Mesothelial cell of epicardium (in vitro differentiated cells): ENCODE measurements at places on chromosomes 16 and 17.
A peak's percentile ranks its signal among the peaks of the same experiment; 100 is the strongest.

GRCh38 chr16:9016824-9017223 lies 53.1 kb upstream of the USP7 start:
- H3K36me3 ChIP-seq: no peaks in the 10 kb centered on the region
- H3K27me3 ChIP-seq: no peaks in the 10 kb centered on the region
- peaks cover 2% of the 10 kb centered on the region for H3K4me1 ChIP-seq
- H3K4me3 ChIP-seq: no peak overlapping the region

- no peaks in the 10 kb centered on the region for H3K4me1 ChIP-seq
- peaks cover 6% of the 10 kb centered on the region for H3K27me3 ChIP-seq
- H3K4me3 ChIP-seq: no peak overlapping the region
- H3K27ac ChIP-seq: no peak overlapping the region
- DNase-seq: no peak
Observed at GRCh38 chr17:76894842-76895241, 26.6 kb downstream of the MGAT5B start.

- peaks cover 43% of the 10 kb centered on the region for H3K4me1 ChIP-seq
- no peaks in the 10 kb centered on the region for H3K27me3 ChIP-seq
- no peak for DNase-seq
Observed at GRCh38 chr17:13428611-13429042, 173.1 kb downstream of the HS3ST3A1 start.

DNA sequence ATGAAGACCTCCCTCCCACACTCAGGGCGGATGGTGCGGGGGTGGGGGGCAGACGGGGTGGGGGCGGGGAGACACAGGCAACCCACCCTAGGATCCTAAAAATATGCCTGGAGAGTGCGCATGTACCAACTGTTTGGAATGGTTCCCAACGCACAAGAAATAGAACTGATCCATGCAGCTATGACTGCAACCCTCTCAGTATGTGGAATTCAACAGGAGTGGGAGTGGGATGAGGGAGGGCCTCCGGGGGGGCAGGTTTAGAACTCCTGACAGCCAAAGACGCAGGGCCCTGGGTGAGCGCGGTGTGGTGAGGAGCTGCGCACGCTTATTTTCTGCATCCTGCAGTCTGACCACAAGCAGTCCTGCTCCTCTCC lies 1.1 kb upstream of the P2RX5 start:
- DNase-seq: no peak
- no peak overlapping the region for H3K4me3 ChIP-seq
- H3K4me1 ChIP-seq: peaks cover 7% of the 10 kb centered on the region
- H3K36me3 ChIP-seq: no peaks in the 10 kb centered on the region
- peaks cover 70% of the 10 kb centered on the region for H3K27me3 ChIP-seq

DNA sequence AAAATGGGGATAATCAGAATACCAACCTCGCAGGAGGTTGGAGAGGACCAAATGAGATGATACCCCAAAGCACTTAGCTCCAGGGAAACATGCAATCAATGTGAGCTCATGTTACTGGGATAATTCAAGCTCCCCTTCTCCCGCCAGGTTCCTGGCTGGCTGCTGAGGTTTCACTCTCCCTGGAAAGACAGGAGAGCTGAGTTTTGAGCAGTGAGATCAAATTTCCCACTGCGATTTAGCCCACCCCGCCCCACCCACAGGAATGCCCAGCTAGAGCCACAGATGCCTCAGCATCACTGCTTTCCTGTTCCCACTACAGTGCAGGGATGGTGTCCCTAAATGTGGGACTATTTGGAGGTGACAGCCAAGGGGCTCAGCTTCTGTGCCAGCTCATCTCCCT lies 56.7 kb downstream of the ZNF423 start:
- no peaks in the 10 kb centered on the region for H3K27me3 ChIP-seq
- H3K4me3 ChIP-seq: no peak overlapping the region

DNA sequence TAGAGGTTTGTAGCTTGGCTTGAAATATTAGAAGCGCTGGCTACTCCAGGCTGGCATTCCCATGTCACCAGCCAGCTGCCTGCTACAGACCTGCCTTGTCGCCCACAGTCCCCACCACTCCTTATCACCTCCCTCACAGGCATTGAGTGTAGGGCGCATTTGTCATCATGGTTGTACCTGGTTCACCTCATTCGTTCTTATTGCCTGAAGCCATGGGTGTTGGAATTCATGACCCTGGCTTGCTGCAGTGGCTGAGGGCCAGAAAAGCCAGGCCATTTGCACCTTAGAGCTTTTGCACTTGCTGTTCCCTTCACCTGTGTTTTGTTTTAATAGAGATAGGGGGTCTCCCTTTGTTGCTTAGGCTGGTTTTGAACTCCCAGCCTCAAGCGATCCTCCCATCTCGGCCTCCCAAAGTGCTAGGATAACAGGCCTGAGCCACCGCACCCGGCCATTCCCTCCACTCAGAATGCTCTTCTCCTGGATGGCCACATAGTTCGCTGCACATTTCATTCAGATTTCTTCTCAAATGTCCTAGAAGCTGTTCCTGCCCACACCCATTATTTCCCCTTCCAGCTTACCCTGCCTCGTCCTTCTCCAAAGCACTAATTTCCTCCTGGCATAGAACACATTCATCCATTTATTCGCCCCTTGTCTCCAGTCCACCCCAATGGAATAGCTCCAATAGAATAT lies 97.6 kb downstream of the C16orf78 start:
- no peak overlapping the region for H3K4me3 ChIP-seq
- H3K27ac ChIP-seq: no peak overlapping the region
- H3K27me3 ChIP-seq: peaks cover 26% of the 10 kb centered on the region
- DNase-seq: peak; percentile 20
- no peaks in the 10 kb centered on the region for H3K36me3 ChIP-seq

GRCh38 chr16:77393955-77394354 lies 40.9 kb downstream of the ADAMTS18 start:
- H3K27ac ChIP-seq: no peak overlapping the region
- H3K27me3 ChIP-seq: no peaks in the 10 kb centered on the region
- DNase-seq: no peak
- H3K4me1 ChIP-seq: peaks cover 27% of the 10 kb centered on the region

GRCh38 chr16:84084570-84085270 lies 32.0 kb downstream of the MBTPS1 start:
- H3K27me3 ChIP-seq: no peaks in the 10 kb centered on the region
- H3K4me3 ChIP-seq: no peak overlapping the region

DNA sequence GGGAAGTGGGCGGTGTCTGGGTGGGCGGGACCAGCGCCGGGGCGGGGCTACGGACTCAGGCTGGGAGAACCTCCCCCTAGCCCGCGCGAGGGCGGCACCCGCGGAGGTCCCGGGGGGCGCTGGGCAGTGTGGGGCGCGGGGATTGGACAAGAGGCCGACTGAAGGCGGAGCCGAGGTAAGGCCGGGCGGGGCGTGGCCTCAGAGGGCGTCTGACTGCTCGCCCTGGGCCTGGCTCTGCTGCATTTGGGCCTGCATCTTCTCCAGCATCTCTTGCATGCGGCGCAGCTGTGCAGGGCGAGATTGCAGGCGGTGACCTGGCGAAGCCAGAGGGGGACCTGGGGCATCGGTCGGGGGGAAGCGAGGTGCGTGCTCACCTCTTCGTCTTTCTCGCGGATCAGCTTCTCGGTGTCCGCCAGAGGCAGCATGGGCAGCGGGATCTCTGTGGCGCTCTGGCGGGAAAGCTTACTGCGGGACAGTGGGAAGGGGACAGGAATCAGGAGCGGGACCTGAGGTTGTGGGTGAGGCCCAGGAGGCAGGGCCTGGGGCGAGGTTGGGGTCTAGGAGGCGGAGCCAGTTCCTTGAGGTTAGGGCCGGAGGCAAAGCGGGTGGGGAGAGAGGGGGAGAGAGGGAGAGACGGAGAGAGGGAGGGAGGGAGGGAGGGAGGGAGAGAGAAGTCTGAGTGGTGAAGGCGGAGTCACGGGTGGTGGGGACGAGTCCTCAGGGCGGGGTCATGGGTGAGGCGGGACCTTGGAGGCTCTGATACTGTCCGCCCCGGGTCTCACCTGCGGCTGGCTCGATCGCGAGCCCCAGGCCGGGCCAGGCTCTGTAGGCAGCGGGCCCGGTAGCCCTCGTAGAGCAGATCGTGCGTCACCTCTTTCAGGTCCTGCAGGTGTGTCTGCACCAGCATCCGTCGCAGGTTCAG lies 3.9 kb downstream of the SEPTIN1 start:
- H3K36me3 ChIP-seq: peaks cover 2% of the 10 kb centered on the region
- peak; percentile 98 for DNase-seq
- peaks cover 23% of the 10 kb centered on the region for H3K4me1 ChIP-seq
- H3K27ac ChIP-seq: peak overlapping the region; percentile 100

GRCh38 chr17:76369804-76370203 lies 14.6 kb upstream of the SPHK1 start:
- H3K27me3 ChIP-seq: no peaks in the 10 kb centered on the region
- no peak overlapping the region for H3K4me3 ChIP-seq
- no peaks in the 10 kb centered on the region for H3K36me3 ChIP-seq
- peak overlapping the region; percentile 37 for H3K27ac ChIP-seq
- no peak for DNase-seq

- no peak overlapping the region for H3K4me3 ChIP-seq
- H3K4me1 ChIP-seq: no peaks in the 10 kb centered on the region
- H3K36me3 ChIP-seq: no peaks in the 10 kb centered on the region
- H3K27me3 ChIP-seq: peaks cover 37% of the 10 kb centered on the region
Observed at GRCh38 chr16:79269211-79269863, 331.2 kb downstream of the MAF start.

DNA sequence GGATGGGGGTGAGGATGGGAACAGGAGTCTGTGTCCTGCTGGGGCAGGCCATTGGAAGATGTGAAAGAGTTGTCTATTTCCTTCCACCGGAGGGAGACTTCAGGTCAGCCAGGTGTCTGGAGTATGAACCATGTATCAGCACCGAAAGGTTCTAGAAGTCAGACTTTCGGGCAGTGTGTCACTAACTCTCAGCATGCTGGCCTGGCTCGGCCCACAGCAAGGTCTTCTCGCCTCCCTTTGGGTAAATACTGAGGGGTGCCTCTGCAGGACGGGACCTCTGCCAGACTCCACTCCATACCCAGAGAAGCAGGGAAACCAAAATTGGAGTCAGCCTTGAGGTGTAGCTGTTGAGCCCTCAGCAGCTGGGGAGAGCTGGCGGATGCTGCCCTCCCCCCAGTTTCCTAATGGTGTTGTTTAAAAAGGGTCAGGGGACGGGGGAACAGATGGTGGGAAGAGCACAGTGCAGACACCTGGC lies 507 bp downstream of the CIITA start:
- H3K4me1 ChIP-seq: no peaks in the 10 kb centered on the region
- peaks cover 69% of the 10 kb centered on the region for H3K27me3 ChIP-seq
- no peak overlapping the region for H3K27ac ChIP-seq
- H3K36me3 ChIP-seq: no peaks in the 10 kb centered on the region
- H3K4me3 ChIP-seq: no peak overlapping the region
- no peak for DNase-seq

- no peak for DNase-seq
- H3K4me3 ChIP-seq: no peak overlapping the region
- peaks cover 7% of the 10 kb centered on the region for H3K36me3 ChIP-seq
- H3K27ac ChIP-seq: peak overlapping the region; percentile 90
Observed at GRCh38 chr17:20276421-20276820, 190.9 kb downstream of the LGALS9B start.

DNA sequence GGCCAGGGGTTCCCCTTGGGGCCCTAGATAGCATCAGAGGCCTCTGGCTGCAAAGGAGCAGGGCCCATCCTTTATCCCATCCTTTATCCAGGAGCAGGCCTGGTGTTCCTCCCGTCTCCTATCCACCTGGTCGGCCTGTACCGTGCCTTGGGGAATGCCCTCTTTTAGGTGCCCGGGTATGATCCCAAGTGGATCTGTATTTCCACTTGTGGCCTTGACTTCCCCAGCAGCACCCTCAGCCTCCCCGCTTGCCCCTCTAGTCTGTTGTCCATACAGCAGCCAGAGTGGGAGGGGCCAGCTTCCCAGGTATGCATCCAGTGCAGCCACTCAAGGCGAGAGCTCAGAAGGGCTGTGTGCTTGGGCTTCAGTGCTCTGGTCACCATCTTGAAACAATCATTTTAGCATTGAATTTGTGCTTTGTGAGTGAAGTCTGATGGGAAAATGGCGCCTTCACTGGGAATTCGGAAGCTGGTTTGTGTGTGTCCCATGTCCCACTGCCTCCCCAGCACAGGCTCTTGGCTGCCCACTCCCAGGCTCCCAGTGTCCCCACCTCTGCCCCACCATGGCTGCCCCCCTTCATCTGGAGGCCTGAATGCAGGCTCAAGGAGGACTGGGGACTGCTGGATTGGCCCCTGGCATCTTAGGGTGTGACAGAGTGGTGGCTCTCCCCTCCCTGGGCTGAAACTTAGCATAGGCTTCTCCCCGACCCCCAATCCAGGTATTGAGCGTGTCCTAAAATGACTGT lies 3.3 kb upstream of the RNF112 start:
- no peak for DNase-seq
- H3K4me3 ChIP-seq: no peak overlapping the region
- H3K4me1 ChIP-seq: peaks cover 14% of the 10 kb centered on the region
- peaks cover 7% of the 10 kb centered on the region for H3K27me3 ChIP-seq
- H3K27ac ChIP-seq: no peak overlapping the region

- DNase-seq: no peak
- H3K36me3 ChIP-seq: no peaks in the 10 kb centered on the region
- H3K27me3 ChIP-seq: no peaks in the 10 kb centered on the region
- peaks cover 42% of the 10 kb centered on the region for H3K4me1 ChIP-seq
- H3K27ac ChIP-seq: peak overlapping the region; percentile 1
Observed at GRCh38 chr16:19757026-19757425, 39.0 kb downstream of the IQCK start.

GRCh38 chr16:35596467-35596866 lies 2137.1 kb downstream of the TP53TG3F start:
- no peak for DNase-seq
- no peak overlapping the region for H3K27ac ChIP-seq
- peaks cover 4% of the 10 kb centered on the region for H3K36me3 ChIP-seq
- H3K4me1 ChIP-seq: no peaks in the 10 kb centered on the region
- H3K4me3 ChIP-seq: no peak overlapping the region
- no peaks in the 10 kb centered on the region for H3K27me3 ChIP-seq

GRCh38 chr17:72523491-72523890 lies 402.7 kb downstream of the SOX9 start:
- peaks cover 43% of the 10 kb centered on the region for H3K4me1 ChIP-seq
- H3K27ac ChIP-seq: peak overlapping the region; percentile 56
- H3K4me3 ChIP-seq: no peak overlapping the region

- no peaks in the 10 kb centered on the region for H3K36me3 ChIP-seq
- no peak overlapping the region for H3K4me3 ChIP-seq
- no peaks in the 10 kb centered on the region for H3K4me1 ChIP-seq
- peaks cover 60% of the 10 kb centered on the region for H3K27me3 ChIP-seq
- no peak overlapping the region for H3K27ac ChIP-seq
Observed at GRCh38 chr16:82703161-82703560, 76.4 kb downstream of the CDH13 start.

- no peak overlapping the region for H3K27ac ChIP-seq
- H3K36me3 ChIP-seq: peaks cover 7% of the 10 kb centered on the region
- H3K4me3 ChIP-seq: peak overlapping the region; percentile 71
- no peaks in the 10 kb centered on the region for H3K27me3 ChIP-seq
- H3K4me1 ChIP-seq: peaks cover 41% of the 10 kb centered on the region
- DNase-seq: no peak
Observed at GRCh38 chr16:4115949-4116318, 308 bp downstream of the ADCY9 start.
